ENCODE measurements at places on chromosomes 2 and 18. TPM values are rescaled to one million over a fixed set of nuclear protein-coding genes. Genes with fewer than 3 reads are reported as not detected.

Gene PER2
- total RNA-seq = 3.6 TPM

Gene UGT1A10
- total RNA-seq = not detected

Gene GTF2A1L
- total RNA-seq = not detected

Gene C1QL2
- not detected for total RNA-seq

Gene RDH14
- total RNA-seq = 45.5 TPM

Gene ADD2
- 2.0 TPM for total RNA-seq

Gene MAP3K19
- not detected for total RNA-seq

Gene AOX1
- total RNA-seq = 4.1 TPM

Gene RRM2
- total RNA-seq = 1.9 TPM

Gene SERPINB7
- total RNA-seq = not detected
